A549 (cell line): ENCODE measurements at places on chromosomes 11 and 22. TPM values are rescaled to one million over a fixed set of nuclear protein-coding genes. Genes with fewer than 3 reads are reported as not detected.

GRCh38 chr11:114027391-114027790 lies 32.1 kb upstream of the ZBTB16 start:
- DNase-seq = no peak

DNA sequence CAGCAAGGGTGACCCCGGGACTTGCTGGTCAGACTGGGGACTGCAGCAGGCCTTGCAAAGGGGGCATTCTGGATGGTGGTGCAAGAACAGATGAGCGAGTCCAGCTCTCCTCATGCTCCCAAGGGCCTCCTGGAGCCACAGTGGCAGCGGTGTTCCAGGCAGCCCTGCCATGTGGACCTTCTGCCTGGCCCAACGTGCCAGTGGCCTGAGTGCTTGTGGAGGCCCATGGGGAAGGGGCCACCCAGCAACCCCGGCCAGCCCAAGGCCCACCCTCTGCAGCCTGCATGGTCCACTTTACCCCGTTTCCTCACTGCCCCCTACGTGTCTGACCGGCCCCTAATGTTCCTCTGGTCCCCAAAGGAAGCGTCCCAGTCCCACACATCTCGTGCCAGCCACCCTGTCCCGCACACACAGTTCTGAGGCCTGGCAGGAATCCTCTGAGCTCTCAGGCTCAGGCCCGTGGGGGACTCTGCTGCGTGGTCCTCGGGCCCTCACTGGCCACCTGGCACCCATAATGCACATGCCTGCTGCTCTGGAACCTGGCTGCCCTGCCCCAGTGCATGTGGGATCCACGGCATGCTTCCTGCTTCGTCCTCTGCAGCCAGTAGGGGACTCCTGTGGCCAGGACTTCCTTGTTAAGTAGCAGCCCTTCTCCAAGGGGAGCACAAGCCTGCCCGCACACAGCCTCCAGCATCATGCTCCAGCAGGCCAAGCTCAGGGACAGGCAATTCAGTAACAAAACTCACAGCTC lies 85.5 kb downstream of the DGCR2 start:
- no peak for DNase-seq

GRCh38 chr11:119672597-119672996 lies 56.4 kb downstream of the NECTIN1 start:
- DNase-seq = no peak

DNA sequence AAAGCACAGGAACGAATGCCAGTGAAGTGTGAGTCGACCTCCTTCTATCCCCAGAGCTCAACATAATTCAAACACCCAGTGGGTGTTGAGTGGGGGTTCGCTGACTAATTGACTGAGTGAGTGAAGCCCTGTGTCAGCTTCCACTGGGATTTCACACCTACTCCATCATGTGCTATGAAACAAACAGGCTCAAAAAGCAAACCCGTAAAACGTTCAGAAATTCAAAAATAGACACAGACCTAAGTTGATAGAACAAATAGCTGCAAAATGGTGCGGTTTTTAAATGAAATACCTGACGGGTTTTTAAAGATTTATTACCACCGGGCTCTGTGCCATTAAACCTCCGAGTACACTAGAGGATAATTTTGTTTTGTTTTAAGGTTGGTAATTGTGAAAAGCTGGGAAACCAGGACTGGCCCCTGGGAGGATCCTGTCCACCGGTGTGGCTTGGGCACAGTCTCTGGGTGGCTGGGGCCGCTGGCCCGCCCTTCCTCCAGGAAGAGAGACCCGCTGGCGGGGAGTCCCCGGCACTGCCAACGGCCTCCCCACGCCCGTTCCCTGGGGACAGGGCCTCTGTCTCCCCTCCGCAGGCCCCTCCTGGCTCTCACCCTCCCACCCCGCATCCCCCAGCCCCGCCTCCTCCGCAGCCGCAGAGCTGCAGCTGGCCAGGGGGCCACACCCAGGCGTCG lies 13.6 kb downstream of the KCNJ5 start:
- peak; percentile 50 for DNase-seq

DNA sequence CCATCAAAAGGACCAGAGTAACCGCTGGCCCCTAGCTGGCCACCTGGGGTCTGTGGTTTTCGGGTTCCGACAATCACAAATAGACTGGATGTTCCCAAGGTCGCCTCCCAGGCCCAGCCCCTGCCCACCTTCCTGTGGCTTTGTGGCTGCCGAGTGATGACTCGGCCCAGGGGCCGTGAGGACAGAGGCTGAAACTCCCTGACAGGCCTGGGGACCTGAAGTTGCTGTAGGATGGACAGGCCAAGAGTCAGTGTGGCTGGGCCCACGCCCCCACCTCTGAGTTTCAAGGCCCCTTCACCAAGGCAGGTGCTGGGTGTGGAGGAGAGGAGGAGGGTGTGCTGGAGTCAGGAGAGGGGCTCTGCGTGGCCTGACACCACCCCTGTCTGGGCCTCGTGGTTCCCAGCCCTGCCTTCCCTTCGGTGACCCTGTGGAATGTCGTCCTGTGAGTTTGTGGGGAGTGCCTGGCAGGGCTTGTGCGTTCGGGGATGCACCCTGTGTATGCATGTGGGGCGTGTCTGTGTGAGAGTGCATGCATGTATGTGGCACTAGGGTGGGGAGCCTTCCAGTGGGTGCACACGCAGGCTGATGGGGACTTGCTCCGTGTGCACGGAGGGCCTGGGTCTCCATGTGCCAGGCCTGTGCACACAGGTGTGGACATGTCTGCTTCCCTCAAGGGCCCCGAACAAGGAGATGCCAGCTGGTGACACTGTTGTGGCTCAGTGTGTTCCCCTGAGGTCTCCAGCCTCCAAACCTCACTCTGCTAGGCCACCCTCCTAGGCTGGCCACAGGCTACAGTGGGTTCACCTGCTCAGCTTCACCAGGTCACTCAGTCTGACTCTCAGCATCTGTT lies 8.4 kb upstream of the MGAT3 start:
- DNase-seq = no peak

DNA sequence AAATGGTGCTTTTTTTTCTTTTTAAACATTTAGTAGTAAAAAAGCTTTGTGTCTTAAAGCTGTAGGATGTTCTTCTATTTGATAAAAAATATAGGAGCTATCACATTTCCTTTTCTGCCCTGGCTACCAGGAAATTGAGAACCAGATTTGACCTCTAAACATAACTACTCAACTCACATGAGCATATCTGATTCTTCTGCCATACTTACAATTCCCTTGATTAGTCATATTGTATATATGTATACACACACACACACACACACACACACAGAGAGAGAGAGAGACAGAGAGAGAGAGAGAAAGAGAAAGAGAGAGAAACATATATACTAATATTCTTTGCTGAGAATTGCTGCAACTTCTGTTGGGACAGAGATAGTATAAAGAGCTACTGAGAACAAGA lies 23.0 kb upstream of the GDPD4 start:
- no peak for DNase-seq

DNA sequence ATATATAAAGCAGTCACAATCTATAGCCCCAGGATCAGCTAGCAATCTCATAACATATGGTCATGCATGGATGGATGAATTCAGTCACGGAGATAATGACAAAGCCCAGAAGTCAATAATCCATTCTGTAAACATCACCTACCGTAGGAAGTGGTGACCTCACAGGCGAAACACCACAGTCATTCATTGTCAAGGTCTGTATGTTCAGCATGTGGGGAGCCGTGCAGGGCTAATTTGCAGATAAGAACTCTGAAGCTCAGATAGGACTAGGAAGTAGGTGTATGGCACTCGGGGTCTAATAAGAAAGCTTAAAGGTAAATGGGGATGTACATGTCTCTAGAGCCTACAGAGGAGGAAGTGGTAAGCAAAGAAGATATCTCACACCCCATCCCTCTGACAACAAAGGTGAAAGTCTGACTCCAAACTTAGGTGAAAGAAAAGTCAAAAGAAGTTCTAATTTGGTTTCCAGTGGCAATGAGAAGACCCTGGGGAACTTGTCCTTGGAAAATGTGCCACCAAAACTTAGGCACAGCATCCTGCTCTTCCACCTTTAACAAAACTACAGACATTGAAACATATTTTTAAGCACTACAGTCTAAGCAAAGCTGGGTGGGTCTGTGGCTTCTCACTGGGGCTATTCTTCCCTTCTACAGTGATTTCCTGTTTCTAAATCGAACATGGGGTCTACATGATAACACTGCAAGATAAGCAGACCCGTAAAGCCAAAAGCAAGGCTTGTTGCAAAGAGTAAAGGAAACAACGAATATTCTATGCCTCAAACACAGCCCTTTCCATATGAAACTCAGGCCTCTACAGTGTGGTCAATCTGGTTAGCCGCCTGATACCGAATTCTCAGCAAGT lies 5.2 kb downstream of the CRTAM start:
- no peak for DNase-seq

DNA sequence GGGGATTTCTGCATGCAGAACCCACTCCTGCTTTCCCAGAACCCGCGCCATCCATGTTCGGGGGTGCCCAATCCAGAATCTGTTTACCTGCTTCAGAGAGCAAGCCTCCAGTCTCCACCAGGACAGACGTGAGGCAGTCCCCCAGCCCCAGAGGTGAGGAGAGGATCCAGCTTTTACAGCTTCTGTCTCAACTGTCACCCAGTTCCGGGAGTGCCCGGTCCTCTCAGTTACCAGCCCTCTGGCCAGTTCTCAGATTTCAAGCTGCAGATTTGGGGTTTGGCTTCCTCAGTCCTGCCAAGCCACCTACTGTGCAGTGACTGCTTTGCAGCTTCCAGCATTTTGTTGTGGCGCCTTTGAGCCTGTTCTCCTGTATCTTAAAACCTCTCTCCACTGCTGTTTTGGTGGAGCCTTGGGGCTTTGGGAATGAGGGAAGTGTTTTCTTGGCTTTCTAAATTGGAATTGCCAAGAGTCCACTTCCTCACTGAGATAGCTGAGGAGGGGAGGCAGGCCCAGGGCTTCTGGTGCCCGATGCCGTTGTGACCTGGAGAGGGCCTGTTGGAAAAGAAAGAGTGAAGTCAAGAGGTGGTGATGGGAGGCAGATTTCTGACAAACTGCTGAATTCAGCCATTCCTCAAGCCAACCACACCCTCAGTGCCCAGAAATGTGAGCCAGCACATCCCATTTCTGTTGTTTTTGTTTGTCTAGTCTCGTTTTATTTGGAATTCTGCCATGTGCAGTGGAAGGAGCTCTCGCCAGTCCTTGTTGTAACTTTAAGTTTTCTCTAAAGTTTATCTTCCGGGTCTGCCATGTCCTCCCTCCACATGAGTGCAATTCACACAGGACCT lies 513.4 kb downstream of the TBC1D22A start:
- no peak for DNase-seq

GRCh38 chr11:104898685-104899013 lies 389 bp upstream of the CASP12 start:
- DNase-seq = no peak

DNA sequence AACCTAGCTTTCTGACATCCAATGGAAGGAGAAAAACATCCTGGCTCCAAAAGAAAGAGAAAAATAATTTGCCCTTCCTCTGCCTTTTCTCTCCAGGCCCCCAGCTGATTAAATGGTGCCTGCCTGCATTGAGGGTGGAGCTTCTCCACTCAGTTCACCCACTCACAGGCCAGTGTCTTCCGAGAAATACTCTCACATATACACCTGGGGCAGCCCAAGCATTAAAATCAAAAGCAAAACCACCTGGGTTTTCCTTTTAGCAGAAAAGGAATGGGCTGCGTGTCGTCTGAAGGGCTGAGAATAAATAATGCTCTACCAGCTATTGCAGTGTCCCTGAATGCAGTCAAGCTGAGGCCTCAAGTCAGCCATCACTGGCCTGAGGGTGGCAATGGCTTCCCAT lies 1143.8 kb upstream of the TENM4 start:
- DNase-seq = no peak

GRCh38 chr11:46533396-46534100 lies 60.3 kb downstream of the AMBRA1 start:
- DNase-seq = no peak

GRCh38 chr22:21657360-21658032 lies 8.3 kb upstream of the PPIL2 start:
- peak; percentile 75 for DNase-seq

Gene OR51I2
- not detected in 3 replicates for polyA plus RNA-seq

Gene CFAP68
- 36.3 to 40.3 TPM (median 36.5 TPM) in 3 replicates for polyA plus RNA-seq

Gene SLC1A2
- 0.01 to 0.18 TPM (median 0.07 TPM) in 3 replicates for polyA plus RNA-seq

Gene NXPE1
- not detected in 3 replicates for polyA plus RNA-seq

Gene OR52A1
- not detected in 3 replicates for polyA plus RNA-seq

Gene CBLIF
- not detected in 3 replicates for polyA plus RNA-seq
